ENCODE measurements at places on chromosomes 7 and 10.

- no peak for DNase-seq
Measured at GRCh38 chr10:34454590-34455261, 360.4 kb downstream of the PARD3 start.

DNA sequence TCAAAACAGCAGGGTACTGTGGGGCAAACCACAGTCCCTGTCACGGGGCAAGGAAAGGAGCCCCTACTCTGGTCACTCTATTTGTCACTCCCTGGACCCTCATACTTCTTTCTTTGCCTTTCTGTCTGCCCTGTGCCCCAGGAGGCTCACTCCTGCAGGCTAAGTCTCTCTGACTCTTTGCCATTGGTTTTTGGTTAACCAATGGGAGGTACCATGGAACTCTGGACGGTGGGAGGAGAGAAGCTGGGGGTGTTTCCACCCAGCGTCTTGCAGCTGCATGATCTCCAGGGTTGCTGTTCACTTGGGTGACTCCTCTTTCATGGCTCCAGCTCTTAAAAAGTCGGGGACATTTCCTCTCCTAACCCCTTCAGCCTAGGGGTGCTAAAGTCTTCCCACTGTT, 15.4 kb upstream of the EIF5AL1 start:
- no peak for DNase-seq

DNA sequence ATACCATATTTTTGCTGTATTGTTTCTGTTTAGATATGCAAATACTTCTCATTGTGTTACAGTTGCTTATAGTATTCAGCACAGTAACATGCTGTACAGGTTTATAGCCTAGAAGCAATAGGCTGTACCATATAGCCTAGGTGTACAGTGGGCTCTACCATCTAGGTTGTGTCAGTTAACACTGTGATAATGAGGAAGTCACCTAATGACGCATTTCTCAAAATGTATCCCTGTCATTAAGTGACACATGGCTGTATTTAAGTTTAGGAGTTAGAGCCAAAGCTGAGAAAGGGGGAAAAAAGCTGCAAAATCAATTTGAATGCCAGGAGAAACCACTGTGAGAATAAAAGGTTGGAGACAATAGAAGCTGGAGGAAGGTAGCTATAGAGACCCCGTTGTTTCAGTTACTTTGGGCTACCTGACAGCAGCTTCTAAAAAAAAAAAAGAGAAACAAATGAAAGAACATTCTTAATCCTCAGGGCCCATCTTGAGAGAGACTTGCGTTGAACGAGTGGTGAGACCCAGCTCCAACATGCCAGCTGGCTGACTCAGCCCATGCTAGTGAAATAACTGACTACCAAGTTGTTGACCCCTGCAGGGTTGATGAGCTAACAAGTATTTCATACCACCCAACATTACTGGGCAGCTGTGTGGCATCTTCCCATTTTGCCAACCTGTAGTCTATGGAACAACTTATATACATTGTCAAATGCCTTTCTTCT, 8.7 kb downstream of the STARD3NL start:
- DNase-seq, result no peak

GRCh38 chr7:12089951-12090756, 120.9 kb upstream of the TMEM106B start:
- no peak for DNase-seq

DNA sequence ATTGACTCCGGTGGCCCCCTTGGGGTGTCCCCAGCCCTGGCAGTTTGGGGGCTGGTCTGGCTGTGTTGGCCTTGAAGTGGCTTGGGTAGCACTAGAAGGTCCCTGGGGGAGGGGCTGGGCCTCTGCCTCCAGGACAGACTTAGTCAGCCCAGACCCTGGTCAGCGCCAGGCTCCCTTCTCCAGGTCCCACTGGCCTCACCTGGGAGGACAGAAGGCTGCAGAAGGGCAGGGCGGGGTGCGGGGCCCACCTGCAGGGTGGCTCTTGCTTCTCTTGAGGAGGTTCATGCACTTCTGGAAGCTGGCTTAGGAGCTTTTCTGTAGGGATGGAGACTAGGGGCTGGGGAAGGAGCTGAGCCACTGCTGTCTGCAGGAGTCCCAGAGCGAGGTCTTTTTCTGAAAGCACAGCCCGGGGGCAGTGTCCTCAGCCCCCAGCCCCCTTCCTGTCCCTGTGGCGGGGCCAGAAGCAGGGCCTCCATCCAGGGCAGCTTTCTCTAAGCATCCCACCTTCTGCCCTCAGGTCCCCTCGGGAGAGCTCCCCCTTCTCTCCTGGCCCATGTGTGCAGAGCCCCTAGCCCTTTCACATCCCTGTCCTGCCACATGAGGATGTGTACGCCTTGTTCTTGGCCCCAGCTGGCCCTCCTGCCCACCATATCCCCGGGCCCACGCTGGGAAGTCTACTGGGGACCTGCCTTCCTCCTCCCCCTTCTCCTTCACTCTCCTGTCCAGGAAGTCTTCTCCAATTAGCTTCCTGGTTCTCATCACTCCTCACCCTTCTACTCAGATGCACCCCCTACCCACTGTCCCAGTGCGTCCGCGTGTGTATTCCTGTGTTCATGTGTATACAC, 11.0 kb downstream of the TBATA start:
- DNase-seq, result no peak

DNA sequence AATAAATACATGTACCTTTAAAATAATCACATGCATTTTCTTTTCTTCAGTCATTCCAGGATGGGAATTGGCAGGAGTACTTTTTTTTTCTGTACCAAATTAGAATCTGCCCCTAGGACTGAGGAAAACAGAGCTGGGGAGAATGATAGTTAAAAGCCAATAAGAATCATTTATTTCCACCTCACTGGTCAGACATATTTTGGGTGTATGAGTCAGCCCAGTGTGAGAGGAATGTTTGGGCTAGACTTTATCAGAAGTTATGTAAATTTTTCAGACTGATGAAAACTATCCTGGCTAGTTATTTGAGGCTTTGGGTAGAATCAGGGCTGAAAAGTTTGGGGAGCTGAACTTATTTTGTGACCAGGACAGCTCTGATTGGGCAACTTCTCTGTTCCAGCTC, 303.1 kb upstream of the NPSR1 start:
- DNase-seq, result no peak

DNA sequence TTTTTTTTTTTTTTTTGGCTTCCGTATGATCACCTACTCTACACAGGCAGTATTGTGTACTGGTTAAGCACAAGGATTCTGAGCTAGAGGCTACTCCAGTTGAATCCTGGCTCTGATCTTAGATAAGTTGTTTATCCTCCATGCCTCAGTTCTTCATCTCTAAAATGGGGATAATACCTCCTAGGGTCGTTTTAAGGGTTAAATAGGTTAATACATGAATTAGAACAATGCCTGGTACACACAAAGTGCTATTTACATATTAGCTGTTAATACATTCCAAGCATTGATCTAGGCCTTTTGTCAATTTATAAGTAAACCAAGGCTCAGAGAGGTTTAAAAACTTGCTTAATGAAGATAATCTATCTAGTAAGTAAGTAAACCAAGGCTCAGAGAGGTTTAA, 59.0 kb downstream of the ST7 start:
- DNase-seq, result no peak

GRCh38 chr10:48770561-48771089, 86.0 kb downstream of the WDFY4 start:
- DNase-seq, result no peak

DNA sequence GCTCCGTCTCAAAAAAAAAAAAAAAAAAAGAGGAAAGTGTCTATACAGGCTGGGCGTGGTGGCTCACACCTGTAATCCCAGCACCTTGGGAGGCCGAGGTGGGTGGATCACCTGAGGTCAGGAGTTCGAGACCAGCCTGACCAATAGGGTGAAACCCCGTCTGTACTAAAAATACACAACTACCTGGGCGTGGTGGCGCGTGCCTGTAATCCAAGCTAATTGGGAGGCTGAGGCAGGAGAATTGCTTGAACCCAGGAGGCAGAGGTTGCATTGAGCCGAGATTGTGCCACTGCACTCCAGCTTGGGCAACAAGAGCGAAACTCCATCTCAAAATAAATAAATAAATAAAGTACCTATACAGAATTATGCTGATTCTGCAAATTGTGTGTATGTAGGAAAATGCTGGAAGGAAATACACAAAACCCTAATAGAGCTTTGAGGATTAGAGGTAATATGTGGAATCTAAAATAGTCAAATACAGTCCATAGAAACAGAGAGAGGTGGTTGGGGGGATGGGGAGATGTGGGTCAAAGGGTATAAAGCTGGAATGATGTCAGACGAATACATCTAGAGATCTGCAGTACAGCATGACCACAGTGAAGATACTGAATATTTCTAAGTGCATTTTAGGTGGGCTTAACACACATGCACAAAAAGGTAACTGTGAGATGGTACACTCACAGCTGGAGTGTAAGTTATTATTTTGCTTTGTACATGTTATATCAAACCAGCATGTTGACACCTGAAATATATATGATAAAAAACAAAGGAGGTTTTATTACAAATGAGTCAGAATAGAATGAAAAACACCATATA, 174.5 kb upstream of the KLF14 start:
- DNase-seq, result no peak

GRCh38 chr7:85019778-85020177, 167.1 kb downstream of the SEMA3D start:
- no peak for DNase-seq

- DNase-seq, result no peak
Measured at GRCh38 chr7:124713086-124713485, 52.5 kb downstream of the GPR37 start.

DNA sequence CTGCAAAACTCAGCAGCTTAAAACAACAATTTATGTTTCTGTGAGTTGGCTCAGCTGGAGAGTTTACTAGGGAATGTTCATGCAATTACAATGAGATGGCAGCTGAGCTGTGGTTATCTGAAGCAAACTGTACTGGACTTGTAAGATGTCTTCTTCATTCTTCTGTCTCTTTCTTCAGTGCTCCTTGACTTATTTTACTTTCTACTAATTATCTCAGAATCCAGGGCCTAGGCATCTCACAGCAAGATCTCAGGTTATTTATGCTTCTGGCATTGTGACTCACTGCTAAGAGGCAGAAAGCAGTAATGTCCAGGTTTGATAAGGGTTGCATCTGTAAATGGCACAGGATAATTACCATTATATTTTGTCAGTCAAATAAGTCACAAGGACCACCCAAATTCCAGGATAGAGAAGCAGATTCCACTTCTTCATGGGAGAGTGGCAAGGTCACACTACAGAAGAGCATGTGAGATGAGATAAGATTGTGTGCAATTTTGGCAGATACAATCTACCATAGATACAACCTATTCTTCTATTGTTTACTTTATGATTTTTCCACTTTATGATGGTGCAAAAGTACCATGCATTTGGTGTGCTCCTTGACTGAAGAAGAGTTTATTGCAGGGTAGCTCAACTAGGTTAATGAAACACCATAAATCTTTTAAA, 16.8 kb downstream of the VIM start:
- DNase-seq, result no peak

DNA sequence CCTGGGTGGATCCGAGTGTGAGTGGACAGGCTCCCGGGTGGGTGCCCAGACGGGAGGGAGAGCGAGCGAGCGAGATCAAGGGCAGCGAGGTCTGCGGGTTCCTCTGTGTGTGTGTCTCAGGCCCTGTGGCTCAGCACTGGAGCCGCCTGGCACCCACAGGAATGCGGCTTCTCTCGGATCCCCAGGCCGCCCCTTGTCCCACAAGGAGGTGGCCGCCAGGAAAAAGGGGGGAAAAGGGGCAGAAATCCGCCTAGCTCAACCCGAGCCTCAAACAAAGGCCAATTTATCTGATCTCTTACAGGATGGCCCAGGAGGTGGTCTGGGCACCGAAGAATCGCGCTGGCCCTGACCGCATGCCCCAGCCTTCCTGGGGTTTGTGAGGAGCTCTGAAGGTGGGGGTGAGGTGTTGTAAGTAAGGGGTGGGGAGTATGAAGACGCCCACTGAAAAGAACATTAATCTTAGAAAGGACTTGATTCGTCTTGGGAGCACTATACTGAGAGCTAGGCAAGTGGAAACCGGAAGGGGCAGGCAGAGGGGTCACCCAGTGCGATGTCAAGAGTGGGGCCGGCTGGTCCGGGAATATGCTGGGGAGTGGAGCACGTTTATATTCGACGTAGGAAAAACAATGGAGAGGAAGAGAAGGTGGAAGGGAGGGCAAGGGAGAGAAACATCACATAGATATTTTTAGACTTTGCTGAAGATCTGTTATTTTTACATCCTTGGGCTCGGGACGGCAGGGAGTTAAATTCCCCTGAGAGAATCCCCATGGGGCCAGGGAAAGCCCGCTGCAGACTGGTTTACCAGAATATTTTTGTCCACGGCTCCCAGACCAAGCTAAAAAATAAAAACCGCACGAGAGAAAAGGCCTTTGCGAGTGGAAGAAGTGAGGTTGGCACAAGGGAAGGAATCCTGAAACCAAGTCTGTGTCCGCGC, 7.2 kb downstream of the DLX5 start:
- no peak for DNase-seq

DNA sequence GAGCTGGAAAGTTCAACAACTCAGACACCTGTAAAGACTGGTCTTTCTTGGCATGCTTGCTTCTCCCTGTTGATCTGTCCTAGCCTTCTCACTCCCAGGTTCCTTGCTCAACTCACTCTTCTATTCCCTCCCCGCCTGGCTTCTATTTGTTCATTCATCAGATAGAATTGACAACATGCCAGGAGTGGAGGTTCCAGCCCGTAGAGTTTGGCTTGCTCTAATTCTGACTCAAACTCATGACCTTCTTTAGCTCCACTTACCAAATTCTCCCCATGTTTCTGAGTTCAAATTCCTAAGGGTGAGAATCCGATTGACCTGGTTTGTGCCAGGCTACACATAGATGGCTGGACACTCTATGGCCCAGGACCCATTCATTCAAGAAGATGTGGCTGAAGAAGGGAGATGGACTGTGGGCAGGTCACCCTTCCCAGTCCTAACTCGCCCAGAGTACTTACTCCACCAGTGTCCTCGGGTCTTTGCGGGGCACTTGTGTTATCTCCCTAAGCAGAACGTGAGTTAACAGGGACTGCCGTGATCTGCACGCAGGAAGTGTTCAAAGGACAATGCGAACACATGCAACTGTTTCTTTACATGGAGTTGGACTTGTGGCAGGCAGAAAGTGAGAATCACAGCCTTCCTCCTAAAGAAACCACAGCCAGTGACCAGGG, 4.0 kb upstream of the TMEM236 start:
- DNase-seq, result no peak

DNA sequence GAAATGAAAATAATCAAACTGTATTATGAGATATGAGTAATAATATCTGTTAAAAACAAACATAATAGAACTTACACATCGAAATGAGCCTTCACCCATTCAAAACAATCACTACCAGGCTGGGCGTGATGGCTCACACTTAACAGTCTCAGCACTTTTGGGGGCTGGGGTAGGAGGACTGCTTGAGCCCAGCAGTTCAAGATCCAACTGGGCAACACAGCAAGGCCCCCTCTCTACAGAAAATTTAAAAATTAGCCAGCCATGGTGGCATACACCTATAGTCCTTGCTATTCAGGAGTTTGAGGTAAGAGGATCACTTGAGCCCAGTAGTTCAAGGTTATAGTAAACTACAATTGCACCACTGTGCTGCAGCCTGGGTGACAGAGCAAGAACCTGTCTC, 75.8 kb downstream of the NT5C2 start:
- DNase-seq, result no peak

- no peak for DNase-seq
Measured at GRCh38 chr7:55552320-55553023, 19.8 kb downstream of the VOPP1 start.

DNA sequence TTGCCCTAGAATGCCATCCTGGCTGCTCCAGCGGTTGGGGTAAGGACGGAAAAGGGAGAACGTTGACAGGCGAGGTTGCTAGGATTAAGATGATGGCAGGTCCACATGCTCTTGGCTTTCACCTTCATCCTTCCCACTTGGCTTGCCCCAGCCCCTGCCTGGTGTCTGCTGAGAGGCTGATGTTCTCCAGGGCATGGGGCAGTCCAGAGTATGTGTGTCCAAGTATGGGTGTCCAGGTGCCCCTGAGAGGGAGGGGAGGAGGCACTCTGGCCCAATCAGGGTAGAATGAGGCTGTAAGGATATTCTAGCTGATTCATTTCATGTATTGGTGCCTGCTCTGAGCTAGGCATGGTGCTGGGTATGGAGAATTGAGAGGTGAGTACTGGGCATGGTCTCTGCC, 12.6 kb downstream of the NEURL1 start:
- no peak for DNase-seq

Measured in stimulated activated CD8-positive, alpha-beta memory T cell treated with anti-CD3 and anti-CD28 coated beads, Interleukin-12 subunit alpha, Interleukin-12 subunit beta, amount 100 ng/mL, for 1 hour (primary cell).